Right renal pelvis (tissue), 4 donors: ENCODE measurements at places on chromosomes 5 and 9.

DNA sequence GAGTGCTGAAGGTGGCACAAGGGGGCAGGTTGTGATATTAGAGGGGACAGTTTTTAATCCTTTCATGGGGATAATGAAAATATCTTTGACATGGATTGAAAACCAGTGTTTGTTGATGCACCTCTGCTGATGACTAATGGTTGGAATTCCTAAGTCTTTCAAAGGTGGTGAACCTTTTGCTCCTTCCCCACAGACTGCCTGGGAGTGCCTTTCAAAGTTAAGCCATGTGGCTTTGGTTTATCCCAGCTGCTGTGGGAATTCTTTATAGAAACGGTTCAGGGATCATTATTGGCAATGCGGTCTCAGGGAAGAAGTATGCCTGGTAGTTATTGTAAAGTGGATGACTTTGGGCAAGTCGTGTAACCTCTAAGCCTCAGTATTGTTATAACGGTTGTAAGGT lies 45.7 kb downstream of the PIP5K1B start:
- no peak for DNase-seq

DNA sequence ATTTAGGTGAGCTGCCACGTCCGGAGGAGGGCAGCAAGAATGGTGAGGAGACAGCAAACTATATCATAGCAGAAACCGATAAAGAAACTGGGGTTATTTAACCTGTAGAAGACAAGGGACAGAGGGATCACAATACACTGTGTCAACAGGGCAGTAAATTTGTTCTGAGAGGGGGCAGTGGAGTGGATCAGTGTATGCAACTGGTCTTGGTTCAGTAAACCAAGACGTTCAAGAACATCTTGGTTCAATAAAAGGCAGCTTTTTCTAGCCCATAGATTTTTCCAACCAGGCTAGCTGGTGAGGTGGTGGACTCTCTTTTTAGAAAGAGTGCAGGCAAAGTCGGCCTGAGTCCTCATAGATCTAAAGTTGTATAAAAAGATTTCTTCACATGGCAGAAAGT lies 55.3 kb downstream of the PLAC8L1 start:
- no peak for DNase-seq

DNA sequence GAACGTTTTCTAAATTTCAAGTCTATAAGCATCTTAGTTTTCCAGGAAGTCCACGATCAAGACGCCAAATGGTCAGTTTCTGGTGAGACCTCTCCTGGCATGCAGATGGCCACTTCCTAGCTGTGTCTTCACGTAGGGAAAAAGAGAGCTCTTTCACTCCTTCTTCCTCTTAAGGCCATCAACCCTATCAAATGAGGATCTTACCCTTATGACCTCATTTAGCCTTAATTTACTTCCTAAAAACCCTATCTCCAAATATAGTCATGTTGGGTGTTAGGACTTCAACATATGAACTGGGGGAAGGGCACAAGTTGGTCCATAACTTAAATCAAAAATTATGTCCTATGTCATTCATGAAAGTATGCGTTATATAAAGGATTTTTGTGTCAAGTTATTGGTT lies 229.5 kb downstream of the ARL15 start:
- no peak for DNase-seq

DNA sequence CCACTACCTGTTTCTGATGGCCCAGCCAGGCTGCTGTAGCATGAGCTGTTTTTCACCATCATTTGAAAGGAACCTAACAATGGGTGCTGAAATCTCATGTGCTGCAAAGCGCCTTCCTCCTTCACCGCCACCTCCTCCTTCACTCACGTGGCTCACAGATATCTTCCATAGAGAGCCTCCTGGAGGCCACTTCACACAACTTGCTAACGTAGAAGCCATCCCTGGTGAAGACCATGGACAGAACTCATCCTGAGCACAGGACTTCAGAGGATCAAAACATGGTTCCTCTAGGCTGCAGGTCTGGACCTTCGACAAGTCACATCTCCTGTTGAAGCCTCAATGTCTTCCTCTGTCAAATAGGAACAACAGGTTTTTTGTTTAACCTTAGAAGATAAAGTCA lies 155.5 kb upstream of the RAD23B start:
- DNase-seq: no peak

GRCh38 chr5:103120607-103121200 lies 603 bp downstream of the PPIP5K2 start:
- no peak for DNase-seq

- DNase-seq: no peak
Observed at GRCh38 chr9:3949744-3950143, 350.1 kb downstream of the GLIS3 start.

GRCh38 chr9:108466304-108466703 lies 389.5 kb downstream of the ACTL7B start:
- DNase-seq: no peak

DNA sequence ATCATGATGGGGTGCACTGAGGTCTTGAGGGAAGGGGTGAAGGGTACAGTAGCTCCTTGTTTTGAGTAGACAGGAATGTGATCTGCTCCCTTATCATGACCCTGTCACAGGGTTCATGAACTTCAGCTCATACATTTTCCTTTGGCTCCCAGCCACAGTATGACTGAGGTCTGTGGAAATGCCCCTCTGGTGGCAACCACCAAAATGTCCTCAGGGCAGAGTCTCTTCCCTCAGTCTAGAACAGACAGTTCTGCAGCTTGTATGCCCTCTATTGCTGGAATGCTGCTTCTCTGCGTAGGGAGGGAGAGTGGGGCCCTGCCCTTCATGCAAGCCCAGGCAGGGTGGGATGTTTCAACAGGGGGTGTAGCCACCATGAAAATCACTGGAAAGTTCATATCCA lies 53.8 kb upstream of the SNCAIP start:
- DNase-seq: no peak

DNA sequence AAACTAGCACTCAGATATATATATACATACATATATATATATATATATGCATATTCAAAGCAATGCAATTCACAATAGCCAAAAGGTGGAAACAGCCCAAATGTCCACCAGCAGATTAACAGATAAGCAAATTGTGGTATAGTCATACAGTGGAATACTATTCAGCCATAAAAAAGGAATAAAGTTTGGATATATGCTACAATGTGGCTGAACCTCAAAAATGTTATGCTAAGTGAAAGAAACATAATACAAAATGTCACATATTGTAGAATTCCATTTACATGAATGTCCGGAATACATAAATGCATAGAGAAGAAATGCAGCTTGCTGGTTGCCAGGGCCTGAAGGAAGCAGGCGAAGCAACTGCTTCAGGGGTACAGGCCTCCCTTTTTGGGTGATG lies 143.4 kb downstream of the ATPSCKMT start:
- no peak for DNase-seq

GRCh38 chr5:135223891-135224625 lies 175.0 kb downstream of the MACROH2A1 start:
- no peak for DNase-seq

DNA sequence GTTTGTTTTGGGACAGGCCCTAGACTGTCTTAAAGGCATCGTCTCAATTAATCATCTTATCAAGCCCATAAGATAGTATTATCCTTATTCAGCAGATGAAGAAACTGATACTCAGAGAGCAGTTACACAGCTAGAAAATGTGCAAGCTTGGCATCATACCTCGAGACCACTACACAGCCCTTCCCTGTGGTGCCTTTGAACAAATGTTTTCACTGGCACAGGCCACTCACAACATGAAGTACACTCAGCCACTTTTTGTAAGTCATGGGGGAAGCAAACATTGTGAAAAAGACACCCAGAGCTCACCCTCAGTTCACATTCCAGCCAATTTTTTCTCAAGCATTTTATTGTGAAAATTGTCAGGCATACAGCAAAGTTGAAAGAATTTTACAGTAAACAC lies 122.5 kb downstream of the WDR41 start:
- DNase-seq: no peak

GRCh38 chr5:98454904-98455303 lies 318.6 kb upstream of the RGMB start:
- no peak for DNase-seq

DNA sequence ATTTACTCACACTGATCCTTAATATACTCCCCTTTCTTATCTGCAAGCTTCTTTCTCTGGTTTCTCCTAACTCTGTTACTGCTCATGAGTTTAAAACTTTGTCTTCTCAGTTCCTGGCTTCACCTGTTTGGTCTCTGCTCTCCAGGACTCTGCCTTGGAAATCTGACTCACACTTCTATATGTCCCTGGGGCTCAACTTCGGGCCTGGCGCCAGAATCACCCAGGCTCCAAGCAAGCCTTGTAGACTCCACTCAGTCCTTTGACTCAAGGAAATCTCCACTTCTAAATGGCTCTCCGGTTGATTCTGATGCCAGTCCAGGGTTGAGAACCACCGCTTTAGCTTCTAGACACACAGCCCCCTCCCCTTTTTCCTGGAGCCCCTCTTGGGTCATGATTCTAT lies 57.8 kb downstream of the TMC1 start:
- no peak for DNase-seq

DNA sequence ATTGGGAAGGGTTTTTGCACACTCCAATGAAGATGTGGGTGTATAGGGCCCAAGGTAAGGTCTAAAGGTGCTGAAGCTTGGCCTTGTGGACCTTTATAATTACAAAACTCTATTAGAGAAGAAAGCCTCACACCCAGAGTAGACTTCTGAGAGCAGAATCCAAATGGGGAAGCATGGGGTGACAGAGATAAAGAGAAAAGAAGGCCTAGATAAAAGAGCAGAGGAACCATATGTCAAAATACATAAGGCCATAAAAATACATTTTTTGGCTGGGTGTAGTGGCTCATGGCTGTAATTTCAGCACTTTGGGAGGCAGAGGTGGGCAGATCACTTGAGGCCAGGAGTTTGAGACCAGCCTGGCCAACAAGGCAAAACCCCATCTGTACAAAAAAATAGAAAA lies 27.4 kb upstream of the TCERG1 start:
- DNase-seq: no peak

GRCh38 chr5:72599519-72600370 lies 92.5 kb upstream of the ZNF366 start:
- DNase-seq: no peak
